ENCODE measurements at places on chromosomes 16 and 17. TPM values are rescaled to one million over a fixed set of nuclear protein-coding genes. Genes with fewer than 3 reads are reported as not detected.

Gene VTN
- total RNA-seq, result 19.9 TPM

Gene ABCC3
- total RNA-seq, result 153 TPM

Gene FBXO39
- total RNA-seq, result not detected

Gene HOXB8
- 7.2 TPM for total RNA-seq

Gene CLEC18A
- 0.06 TPM for total RNA-seq

Gene CHST4
- total RNA-seq, result 0.10 TPM

Gene PRR35
- total RNA-seq, result 0.18 TPM

Gene CDRT15L2
- total RNA-seq, result not detected

Gene NACA2
- not detected for total RNA-seq

Gene GSG1L2
- not detected for total RNA-seq

Gene FOXL1
- 1.7 TPM for total RNA-seq

Gene SCARF1
- 0.32 TPM for total RNA-seq

Gene SLC47A1
- total RNA-seq, result 23.1 TPM

Gene SYT17
- total RNA-seq, result 13.6 TPM

Gene TEKT5
- not detected for total RNA-seq

Gene ZP2
- not detected for total RNA-seq

Gene CMTM2
- total RNA-seq, result not detected

Gene FAM20A
- total RNA-seq, result 0.18 TPM

Gene SDR42E2
- total RNA-seq, result not detected

Data from A549 treated with CORT108297 at 1 μM for 4 hours (cell line).